ENCODE measurements at places on chromosomes 6 and 20. TPM values are rescaled to one million over a fixed set of nuclear protein-coding genes. Genes with fewer than 3 reads are reported as not detected.

CCN6 gene
- total RNA-seq = 0.14 TPM

EDN3 gene
- total RNA-seq = not detected

OLIG3 gene
- total RNA-seq = not detected

LTB gene
- total RNA-seq = 1.5 TPM

HSD17B8 gene
- 28.8 TPM for total RNA-seq

WFDC5 gene
- total RNA-seq = 1.2 TPM

OPRL1 gene
- total RNA-seq = 0.28 TPM

IL20RA gene
- 3.8 TPM for total RNA-seq

EPPIN gene
- total RNA-seq = not detected

ARG1 gene
- total RNA-seq = not detected

OR2H2 gene
- total RNA-seq = not detected

PERP gene
- total RNA-seq = 1,006 TPM

C20orf141 gene
- total RNA-seq = not detected

SIGLEC1 gene
- not detected for total RNA-seq

CTAGE9 gene
- not detected for total RNA-seq

SAMD5 gene
- 0.37 TPM for total RNA-seq

PLG gene
- total RNA-seq = not detected

PPIL6 gene
- total RNA-seq = 2.0 TPM

CYP21A2 gene
- 0.28 TPM for total RNA-seq

UNC5CL gene
- 0.28 TPM for total RNA-seq

MYCT1 gene
- total RNA-seq = not detected

C20orf144 gene
- not detected for total RNA-seq

MYLK4 gene
- not detected for total RNA-seq

IRF4 gene
- total RNA-seq = not detected

DEFB124 gene
- not detected for total RNA-seq
